Iris pigment epithelial cell (primary cell): ENCODE measurements at places on chromosomes 7 and 10.

GRCh38 chr10:71158251-71158650 lies 54.1 kb upstream of the UNC5B start:
- no peak for DNase-seq

- peak; percentile 43 for DNase-seq
Measured at GRCh38 chr7:15305002-15305600, 256.7 kb downstream of the AGMO start.

- DNase-seq = no peak
Measured at GRCh38 chr7:108114117-108114841, 15.9 kb downstream of the LAMB4 start.

- no peak for DNase-seq
Measured at GRCh38 chr10:108275895-108276685, 1111.6 kb upstream of the SORCS1 start.

DNA sequence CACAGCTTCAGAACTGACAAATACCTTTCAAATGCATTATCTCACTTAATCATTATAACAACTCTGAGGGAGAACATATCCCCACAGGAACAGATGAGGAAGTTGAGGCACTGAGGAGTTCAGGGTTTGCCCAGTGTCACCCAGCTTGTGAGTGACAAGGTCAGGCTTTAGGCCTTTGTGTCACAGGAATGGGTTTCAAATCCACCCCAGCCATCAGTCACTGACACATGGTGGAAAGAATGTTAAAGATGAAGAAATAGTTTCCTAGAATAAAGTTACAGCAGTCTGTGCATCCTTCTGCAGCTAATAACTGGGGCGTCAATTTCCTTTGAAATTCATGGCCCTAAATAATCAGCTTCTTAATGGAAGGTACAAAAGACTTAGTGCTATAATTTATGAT lies 37.8 kb downstream of the SGCE start:
- peak; percentile 28 for DNase-seq

- no peak for DNase-seq
Measured at GRCh38 chr7:151801782-151802468, 75.0 kb downstream of the PRKAG2 start.

GRCh38 chr7:87212498-87212897 lies 7.0 kb downstream of the TMEM243 start:
- DNase-seq = no peak

- no peak for DNase-seq
Measured at GRCh38 chr10:350981-351501, 215.8 kb downstream of the ZMYND11 start.

DNA sequence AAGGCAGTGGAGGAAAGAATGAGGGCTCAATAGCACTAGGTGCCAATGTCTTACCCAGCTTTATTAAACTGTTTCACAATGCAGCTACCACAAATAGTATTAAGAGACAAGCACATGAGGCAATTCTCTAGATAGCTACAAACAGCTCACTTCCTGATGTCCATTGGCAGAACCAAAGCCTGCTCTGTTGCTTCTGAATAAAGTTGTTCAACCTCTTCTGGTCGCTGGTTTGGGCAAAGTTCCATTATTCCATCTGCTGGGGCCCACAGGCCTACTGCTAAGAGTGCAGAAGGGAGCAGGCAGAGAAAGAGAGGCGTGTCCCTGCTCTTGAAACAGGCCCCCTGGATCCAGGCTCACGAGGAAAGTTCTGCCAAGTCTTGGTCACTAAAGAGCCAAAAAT lies 173.9 kb downstream of the ZNF438 start:
- DNase-seq = peak; percentile 92

- DNase-seq = peak; percentile 91
Measured at GRCh38 chr10:121942749-121943416, 15.1 kb upstream of the ATE1 start.

DNA sequence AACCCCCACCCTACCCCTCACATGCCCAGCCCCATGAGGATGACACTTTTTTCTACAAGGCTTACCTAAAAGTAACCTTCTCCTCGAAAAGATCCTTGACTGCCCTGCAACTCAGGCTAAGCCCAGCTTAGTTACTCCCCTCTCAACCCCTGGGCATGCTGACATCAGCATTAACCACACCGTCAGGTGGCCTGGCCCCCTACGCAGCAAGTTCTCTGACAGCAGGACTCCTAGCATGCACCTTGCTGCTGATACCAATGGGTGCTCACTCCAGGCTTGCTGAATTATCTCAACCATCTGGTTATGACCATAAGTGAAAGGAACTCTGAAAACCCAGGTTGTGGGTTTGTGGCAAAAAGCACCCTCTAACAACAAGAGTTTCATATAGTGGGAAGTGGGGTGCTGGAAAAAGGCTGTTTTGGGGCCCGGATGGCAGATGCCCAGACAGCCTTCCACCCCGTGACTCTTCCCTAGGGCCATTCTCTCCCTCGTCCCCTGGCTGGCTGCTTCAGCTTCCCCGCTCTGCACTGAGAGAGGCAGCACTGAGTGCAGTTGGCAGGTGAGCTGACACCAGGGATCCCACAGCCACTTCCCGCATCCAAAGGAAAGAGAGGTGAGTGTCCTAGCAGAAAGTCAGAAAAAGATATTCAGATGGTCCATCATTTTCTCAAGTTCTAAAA lies 518.9 kb downstream of the KCNMA1 start:
- no peak for DNase-seq

DNA sequence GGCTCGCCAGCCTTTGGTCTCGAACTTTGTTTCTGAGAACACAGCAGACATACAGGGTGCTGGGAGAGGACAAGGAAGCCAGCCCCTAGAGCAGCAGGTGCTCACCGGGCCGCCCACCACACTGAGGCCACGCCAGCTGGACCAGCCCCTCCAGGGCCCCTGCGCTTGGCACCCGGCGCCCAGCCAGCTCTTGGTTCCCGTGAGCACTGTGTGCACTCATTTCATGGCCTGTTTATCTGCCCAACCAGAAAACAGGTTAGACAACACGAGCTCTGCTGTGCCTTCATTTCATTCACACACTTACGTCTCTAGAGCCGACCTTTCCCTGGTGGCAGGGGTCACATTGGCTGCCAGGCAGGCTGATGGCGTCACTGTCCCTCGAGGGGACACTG lies 104.0 kb downstream of the CYTH3 start:
- DNase-seq = no peak

GRCh38 chr10:46328853-46329689 lies 42.3 kb downstream of the ANTXRL start:
- DNase-seq = no peak

DNA sequence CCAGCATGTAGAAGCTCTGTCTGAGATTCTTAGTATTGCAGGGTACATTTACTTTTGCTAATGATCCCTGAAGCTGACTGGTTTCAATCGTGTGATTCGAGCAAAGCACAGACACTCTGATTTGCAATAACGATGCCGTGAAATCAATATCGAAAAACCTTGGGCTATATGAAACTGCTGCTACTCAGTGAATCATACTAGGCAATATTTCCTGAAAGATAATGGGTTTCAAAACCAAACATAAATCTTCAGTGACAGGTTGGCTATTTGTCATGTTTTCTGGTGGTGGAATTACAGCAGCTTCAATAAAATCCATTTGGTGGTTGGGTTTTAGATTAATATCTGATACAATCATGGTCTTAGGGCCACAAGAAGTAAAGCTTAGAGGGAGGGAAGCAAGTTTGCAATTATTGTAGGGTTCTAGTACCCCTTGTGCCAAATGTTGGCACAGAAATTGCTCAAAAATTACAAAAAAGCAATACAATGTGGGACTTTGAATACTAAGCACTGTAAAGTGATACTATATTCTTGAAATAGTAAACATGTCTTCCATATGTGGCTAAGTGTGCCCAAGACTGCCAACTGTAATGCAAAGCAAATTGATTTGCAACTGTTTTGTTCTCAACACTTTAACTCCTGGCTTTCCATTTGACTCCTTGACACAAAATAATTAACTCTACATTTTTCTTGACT lies 112.4 kb upstream of the JAZF1 start:
- no peak for DNase-seq

DNA sequence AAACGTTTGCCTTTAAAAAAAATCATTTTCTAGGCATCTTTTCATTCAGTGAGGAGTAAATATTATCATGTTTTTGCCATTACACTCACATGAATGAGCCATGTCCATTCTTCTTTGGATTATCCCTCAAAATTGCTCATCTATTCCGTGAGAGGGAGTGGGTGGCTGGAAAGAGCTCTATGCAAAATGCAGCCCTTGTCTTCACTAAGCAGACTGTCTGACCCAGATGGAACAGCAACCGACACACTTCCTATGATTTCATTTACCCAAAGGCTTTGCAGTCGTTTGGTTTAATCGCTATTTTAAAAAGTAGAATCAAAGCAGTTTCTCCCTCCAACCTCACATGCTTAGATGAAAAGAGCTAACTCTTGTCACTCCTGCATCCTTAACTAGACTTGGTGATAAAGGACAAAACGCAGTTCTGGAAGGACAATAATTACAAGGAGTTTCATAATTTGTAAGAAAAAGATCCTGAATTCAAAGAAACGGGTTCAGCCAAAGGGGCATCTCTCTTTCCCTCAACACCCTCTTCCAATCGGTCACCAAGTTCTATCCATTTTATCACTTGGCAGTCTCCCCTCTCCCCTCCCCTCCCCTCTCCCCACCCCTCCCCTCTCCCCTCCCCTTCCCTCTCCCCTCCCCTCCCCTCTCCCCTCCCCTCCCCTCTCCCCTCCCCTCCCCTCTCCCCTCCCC lies 198.1 kb upstream of the STK17A start:
- DNase-seq = no peak

- DNase-seq = no peak
Measured at GRCh38 chr10:47348661-47349470, 703 bp downstream of the RBP3 start.

DNA sequence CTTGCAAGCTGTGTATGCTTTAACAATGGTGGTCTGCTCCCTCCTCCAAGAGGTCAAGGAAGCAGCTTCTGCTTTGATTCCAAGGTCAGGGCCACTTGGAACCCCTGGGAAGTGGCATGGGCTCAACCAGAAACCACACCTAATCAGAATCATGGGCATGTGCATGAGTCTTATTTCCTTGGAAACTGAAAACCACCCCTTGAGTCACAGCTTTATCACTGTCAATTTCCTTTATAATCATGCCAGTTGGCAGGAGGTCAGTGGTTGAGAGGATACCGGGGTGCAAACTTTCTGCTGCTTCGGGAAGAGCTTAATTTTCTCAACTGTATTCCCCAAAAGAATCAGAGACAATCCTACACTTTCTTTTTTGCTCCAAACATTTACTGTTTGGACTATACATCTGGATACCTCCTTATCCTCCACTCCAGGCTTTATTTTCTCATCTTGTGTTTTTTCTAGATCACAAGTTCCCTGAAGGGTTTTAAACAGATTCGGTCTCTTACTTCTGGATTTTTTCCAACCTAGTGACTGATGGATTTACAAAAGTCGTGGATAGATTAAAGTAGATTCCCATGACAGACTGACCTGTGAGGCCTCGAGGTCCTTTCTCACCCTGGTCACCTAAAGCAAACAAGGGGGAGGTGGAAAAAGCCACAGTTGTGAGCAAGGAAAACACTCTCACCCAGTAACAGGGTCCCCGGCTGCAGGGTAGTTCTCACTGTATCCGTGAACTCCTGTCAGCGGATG lies 36.0 kb downstream of the COL17A1 start:
- peak; percentile 65 for DNase-seq

GRCh38 chr10:128095027-128095752 lies 31.0 kb downstream of the MKI67 start:
- no peak for DNase-seq
